Breast epithelium (tissue), 4 donors: ENCODE measurements at places on chromosomes 16 and 17. TPM values are rescaled to one million over a fixed set of nuclear protein-coding genes. Genes with fewer than 3 reads are reported as not detected.

DNA sequence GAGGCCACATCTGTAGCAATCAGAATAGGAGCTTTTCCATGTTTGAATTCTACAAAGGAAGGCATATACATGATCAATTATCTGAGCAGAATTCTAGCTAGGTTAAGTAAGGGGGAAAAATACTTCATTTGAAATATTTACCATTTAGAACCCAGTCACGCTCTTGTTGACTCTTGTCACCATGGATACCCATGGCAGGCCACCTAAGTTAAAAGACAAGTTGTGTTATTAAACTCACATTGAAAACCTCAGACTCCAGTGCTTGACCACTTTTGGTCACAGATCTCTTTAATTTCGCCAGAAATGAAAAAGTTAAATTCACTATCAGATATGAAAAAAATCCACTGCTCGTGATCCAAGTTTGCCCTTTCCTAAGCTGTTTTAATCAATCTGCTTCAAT lies 4.1 kb downstream of the DDX5 start:
- no peak for DNase-seq

GRCh38 chr16:70712359-70712758 lies 26.5 kb upstream of the MTSS2 start:
- DNase-seq = no peak

DNA sequence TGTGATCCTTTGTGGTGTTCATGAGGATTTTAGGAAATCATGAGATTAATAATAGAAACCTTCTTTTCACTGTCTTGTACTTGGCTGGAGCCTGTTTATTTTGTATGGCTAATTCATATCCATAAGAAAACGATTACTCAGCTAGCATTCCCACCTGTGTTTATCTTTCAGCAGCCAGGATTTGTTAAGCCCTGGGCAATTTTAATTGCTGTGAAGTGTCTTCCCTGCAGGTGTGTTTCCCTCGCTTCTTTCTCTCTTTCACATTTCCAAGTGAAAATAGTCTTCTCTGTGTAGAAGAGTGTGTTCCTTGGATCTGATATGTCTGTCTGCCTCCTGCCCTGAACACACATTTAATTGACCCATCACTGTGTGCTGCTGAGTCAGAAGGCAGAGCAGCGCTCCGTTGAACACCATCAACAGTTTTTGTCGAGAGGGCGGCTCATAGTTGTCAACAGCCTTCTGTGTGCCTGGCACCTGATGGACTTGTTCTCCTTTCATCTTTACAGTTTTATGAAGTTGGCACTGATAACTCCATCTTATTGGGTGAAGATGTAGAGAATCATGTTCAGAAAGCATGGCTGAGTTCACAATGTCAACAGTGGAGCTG lies 83.2 kb downstream of the SPECC1 start:
- DNase-seq = no peak

DNA sequence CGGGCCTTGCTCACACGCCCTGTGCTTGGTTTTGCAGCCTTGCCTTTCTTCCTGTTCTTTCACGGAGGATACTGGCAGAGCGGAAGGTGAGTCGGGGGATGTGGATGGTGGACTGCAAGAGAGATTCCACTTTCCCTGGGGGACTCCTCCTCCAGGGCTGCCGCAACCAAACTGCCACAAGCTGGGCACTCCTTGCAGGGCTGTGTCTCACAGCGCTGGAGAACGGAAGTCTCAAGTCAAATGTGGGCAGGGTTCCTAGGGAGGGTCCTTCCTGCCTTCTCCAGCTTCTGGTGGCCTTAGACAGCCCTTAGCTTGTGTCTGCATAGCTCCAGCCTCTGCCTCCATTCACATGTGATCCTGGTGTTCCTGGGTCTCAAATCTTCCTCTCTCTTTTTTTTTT lies 11.4 kb upstream of the BIRC5 start:
- no peak for DNase-seq

DNA sequence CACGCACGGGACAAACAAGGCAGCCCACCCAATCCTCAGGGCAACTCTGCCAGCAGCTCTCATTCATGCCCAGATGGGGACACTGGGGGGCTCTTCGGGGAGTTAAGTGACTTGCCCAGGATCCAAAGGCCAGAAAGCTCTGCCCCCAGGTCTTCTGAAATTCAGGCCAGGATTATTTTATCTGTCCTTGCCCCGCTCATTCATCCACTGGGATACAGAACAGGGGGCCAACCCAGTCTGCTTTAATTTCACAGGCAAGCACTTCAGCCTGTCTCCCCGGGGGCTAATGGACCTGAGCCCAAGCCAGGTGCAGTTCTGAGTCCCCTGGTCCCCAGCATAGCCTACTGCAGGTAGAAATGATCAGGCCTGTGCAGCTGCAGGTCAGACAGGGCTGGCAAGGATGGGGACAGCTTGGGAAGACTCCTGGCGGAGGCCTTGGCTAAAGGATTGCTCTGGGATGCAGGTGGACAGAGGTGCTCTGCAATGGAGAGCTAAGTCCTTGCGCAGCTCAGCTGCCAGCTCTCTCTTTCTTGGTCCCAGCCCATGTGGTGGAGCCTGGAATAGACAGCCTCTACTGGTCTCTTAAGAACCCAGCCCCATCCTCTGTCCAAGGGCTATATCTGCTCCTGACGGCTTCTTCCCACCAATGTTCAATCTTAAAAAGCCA lies 766 bp upstream of the B3GNT9 start:
- DNase-seq = no peak

- no peak for DNase-seq
These were observed 30.9 kb upstream of the ITGAX start for GRCh38 chr16:31323959-31324629.

DNA sequence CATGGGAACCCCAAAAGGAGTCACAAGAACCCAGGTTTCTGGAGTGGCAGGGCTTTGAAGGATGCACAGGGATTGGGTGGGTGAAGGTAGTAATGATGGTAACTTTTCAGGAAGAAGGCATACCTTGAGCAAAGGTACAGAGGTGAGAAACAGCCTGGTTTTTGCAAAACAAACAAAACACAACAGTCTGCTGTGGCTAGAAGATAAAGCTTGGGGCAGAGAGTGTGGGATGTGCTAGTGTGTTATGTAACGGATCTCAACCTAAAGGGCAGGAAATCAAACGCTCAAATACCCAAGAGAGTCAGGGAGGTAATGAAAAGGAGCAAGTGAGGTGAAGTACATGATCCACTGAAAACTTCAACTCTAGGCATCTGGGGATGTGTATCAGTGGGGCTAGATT lies 4.6 kb downstream of the PTGES3L start:
- DNase-seq = no peak

DNA sequence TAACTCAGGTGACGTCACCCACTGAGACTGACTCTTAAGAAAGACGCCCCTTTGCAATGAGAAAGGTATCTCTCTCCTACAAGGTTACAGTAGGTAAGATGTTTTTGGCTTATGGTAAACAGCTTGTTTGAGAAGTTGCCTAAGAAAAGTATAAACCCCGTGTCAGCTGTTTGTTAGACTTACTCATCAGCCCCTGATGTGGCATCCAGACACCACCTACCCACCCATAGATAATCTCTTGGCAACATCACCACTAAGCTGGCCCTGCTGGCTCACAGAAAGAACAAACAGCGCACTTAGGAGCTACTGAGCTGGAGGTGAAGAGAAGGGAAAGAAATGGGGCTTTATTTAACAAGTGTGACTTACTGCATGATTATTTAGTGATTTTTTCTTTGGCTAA lies 121.0 kb downstream of the PARN start:
- DNase-seq = no peak

DNA sequence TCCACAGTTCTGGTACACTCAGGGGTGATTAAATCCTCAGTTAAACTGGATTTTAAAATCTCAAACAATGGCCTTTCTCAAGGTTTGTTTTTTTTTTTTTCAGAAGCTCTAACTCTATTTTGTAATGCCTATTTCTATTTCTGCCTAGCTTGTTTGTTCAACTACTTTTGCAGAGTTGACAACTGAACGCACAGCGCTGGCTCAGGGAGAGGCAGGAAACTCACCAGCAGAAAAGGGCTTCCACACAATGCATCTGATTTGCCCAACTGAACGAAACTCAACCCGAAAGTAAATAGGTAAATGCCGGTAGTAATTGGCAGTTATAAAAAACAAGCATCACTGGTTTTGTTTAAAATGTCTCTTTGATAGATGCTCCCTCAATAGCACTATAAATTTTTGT lies 52.7 kb upstream of the CNEP1R1 start:
- DNase-seq = no peak

DNA sequence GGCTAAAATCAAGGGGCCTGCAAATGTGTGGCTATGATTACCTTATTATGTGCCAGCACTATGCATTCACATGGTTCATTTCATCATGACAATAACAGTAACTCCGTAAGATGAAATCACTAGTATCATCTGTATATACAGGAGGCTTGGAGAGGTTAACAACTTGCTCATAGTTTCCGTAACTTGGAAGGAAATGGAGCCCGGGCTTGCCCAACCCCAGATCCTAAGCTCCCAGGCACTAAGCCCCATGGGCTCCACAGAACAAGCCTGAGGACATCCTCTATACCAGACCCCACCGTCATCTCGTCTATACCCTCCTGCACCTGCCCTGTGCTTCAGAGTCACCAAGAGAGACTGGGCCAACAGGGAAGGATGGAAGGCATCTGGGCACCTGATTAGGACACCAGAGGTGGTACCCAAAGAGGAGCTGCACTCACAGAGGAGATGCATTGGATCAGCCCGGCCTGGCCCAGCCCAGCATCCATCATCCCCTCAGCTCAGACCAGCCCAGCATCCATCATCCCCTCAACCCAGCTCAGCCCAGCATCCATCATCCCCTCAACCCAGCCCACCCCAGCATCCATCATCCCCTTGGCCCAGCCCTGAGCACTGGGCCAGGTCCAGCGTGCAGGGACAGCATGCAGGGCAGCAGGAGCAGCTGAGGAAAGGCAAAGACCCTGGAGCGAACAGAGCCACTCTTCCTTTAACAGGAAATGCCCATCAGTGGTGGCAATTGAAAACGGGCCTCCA lies 28.5 kb downstream of the NSMCE1 start:
- peak; percentile 30 for DNase-seq

Gene PRSS22
- total RNA-seq = 18.7 TPM

Gene SLFN14
- not detected for total RNA-seq
